ENCODE measurements at places on chromosomes 2 and 18.

DNA sequence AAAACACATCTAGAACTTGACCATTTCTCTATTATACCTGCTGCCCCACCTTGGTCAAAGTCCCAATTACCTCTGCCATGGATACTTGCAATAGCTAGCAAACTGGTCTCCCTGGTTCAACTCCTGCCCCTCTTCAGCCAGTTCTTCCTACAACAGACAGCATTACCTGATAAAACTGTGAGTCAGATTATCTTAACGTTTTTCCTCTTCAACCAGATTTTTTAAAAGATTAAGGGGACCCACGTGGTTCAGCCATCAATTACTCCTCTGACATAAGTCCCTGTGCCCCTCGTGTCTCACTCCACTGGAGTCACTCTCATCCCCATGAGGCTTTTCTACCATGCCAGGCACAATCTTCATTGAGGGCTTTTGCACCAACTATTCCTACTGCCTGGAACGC is 5.3 kb upstream of the ARHGAP15 start:
- DNase-seq: no peak

DNA sequence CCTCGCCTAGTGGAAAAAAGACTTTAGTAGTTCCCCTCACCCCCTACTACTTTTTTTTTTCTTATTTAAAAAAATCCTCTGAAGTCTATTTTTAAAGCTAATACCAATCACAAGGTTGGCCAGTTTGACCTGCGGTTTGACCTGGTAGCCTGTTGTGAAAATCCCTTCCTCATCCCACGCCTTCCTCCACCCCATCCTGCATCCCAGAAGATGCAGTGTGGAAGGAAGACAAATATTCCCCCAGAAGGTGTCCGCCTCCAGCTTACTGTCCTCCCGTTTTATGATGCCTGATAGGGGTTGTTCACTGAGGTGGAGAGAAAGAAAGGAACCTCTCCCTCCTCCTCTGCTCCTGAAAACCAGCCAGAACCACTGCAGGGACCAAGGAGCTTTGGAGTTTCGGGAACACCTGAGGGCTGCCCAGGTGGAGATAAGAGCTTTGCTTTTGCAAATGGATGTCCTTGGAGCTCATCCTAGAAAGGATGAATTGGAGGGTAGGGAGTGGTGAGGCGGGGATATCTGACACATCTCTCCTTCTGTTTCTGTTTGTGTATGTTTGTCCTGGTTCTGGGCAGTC is 909 bp downstream of the ATP6V1C2 start:
- DNase-seq: no peak

- DNase-seq: no peak
These were observed 35.2 kb downstream of the CPO start for GRCh38 chr2:206974551-206974950.

DNA sequence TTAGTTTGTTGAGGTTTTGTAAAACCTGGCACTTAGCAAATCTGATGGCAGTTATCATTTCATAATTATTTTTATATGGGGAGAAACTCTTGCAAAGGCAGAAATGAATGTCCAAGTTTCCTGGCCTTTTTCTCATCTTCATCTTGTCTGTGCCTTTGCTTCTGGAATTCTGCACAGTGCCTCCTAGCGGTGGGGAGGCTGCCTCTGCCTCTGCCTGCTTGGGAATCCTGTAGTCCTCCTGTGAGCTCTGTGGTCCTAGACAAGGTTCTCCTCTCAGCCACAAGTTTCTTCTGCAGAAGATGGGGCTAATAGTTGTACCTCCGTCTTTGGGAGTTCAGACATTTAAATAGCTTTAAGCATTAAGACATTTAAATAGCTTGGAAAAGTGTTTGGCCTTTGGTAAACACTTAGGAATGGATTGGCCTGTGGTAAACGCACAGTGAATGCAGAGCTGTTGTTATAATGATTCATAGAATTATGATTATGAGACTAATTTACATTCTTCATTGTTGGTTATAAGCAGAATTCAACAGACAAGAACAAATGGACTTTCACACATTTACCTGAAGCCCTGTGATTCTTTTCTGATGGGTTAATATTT is 101.2 kb downstream of the ZNF236 start:
- no peak for DNase-seq

GRCh38 chr2:20350753-20351554 is at the start of gene PUM2:
Gene PUM2 (minus strand): TSS chr2:20350844. CDS start chr2:20327360, 23,484 bp downstream.
- DNase-seq: peak; percentile 84
